ENCODE measurements at places on chromosomes 16 and 17.

GRCh38 chr16:22692034-22692433, 121.9 kb upstream of the HS3ST2 start:
- no peak for DNase-seq

- no peak for DNase-seq
These were observed 470 bp upstream of the CDK3 start for GRCh38 chr17:76000016-76000754.

- no peak for DNase-seq
These were observed 330.7 kb upstream of the ASIC2 start for GRCh38 chr17:33623841-33624240.

GRCh38 chr17:7912927-7913524, 3.1 kb downstream of the RNF227 start:
- DNase-seq: peak; percentile 92

DNA sequence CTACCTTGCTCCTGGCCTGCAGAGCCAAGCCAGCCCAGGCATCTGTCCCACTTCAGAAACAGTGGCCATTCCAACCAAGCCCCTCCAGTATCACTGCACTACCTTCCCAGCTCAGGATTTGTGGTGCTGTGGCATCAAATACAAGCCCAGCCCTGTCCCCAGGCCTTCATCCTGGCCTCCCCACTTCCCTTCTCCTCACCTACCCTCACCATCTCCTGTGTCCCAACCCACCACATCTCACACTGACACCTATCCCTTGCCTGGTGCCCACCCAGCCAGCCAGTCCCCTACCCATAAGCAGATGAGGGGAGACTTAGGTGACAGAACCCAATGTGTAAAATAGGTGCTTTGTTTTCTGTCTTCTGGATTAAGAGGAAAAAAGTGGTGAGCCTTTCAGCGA, 66.0 kb upstream of the CDH5 start:
- DNase-seq: no peak

GRCh38 chr16:70743791-70744190, 57.2 kb downstream of the VAC14 start:
- no peak for DNase-seq

- DNase-seq: no peak
These were observed 7.6 kb upstream of the C17orf107 start for GRCh38 chr17:4891411-4892410.

- no peak for DNase-seq
These were observed 47.8 kb downstream of the PITPNM3 start for GRCh38 chr17:6508519-6509030.

- no peak for DNase-seq
These were observed 47.6 kb downstream of the SEC14L1 start for GRCh38 chr17:77188084-77189066.

DNA sequence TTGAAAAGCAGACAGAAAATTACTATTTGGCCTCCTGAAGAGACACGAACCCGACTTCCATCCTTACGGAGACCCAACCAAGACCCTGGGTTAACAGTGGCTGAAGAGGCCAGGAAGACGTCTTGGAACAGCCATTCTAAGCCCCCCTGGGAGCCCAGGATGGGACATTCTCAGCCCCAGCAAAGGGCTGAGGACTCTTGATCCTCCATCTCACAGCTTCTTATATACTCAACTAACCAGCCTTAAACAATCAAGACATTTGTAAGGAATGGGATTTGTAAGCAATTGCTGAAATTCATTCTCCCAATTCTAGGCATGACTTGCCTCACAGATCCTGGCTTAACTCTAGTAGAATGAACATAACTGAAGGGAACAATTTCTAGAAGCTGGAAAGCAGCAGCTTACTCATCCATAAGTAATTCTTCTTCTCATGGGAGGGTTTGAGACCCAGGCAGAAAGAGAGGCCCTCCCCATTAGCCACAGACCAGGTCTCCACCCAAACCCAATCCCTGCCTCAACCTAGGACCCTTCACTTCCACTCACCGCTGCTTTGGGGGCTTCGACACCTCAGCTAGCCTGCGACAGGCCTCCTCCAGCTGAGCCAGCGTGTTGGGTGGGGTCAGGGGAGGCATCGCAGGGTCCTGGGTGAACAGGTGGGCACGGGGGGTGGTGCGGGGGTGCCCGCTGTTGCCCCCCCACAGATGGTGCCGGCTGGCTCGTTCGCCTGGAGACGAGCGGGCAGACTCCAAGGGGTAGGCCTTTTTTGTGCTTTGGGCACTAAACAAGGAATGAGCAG, 25.5 kb downstream of the AXIN2 start:
- DNase-seq: no peak

GRCh38 chr17:31448467-31449077, 57.1 kb downstream of the RAB11FIP4 start:
- no peak for DNase-seq

- no peak for DNase-seq
These were observed 10.2 kb downstream of the PIK3R5 start for GRCh38 chr17:8955021-8955959.

DNA sequence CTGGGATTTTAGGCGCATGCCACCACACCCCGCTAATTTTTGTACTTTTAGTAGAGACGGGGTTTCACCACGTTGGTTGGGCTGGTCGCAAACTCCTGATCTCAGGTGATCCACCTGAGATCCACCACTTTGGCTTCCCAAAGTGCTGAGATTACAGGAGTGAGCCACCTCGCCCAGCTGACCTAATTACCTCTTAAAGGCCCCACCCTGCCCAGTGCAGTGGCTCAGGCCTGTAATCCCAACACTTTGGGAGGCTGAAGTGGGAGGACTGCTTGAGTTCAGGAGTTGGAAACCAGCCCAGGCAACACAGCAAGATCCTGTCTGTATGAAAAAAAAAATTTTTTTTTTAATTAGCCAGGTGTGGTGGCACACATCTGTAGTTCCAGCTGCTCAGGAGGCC, 2.9 kb upstream of the COASY start:
- no peak for DNase-seq

GRCh38 chr17:30091121-30091670, 25.4 kb upstream of the NSRP1 start:
- no peak for DNase-seq

DNA sequence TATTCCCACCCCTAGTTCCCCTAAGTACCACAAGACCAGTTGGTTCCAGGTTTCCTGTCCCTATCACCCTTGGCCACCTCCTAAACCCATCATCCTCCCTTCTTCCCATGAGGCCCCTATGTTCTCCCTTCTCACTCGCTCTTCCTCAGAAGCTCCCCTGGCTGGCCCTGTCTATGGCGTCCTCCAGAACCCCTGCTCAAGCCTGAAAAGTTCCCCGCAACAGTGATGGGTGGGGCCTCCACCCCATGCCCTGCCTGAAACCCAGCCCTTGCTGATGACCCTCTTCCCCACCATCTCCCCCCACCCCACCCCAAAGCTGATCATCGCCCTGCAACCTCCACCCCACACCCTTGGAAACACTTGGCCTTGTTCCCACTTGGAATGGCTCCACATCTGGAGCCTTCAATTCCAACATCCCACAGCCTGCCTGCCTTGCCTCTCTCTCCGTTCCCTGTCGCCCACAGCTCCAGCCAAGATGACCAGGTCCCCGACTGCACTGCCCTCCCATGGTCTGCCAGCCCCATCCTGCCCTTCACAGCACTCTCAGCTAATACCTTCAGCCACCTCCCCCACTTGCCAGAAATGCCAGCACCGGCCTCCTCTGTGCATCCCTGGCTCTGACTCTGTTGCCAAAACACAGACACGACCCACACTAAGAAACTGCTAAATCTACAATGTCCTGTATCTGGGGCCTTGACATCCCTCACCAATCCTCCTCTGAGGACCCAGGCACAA, 10.5 kb downstream of the OSBPL7 start:
- DNase-seq: no peak

DNA sequence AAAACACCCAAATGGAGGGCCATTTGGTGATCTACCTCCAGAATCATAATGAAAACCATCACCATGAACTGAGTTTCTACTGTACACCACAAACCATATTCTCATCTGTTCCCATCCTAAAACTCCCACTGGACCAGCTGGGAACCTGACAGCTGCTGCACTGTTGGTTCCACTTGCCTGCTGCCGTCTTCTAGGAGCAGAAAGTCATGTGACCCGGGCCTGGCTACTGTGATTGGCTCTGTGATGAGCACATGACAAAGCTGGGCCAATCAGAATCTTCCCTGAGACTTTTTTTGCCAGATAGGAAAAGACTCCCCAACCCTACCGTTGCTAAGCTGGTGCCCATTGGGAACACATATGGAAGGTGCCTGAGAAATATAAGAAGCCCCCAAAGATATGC, 264.2 kb downstream of the MRTFB start:
- no peak for DNase-seq

DNA sequence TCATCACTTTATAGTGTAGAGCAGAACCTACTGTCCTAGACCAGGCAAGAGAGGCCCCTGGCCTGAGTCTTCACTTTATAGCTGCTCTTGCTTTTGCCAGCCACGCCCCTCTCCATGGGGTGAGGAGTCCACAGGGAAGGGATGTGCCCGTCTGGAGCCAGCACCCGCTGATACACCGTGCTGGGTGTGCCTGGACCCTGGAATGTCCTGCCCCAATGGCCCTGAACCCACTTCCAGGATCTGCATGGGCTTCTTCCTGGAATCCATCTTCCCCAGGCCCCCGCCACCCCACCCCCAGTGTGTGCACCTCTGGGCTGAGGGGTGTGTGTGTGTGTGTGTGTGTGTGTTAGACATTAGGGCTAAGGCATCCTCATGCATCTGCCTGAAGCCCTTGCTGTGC, 44.9 kb downstream of the MEOX1 start:
- DNase-seq: no peak

DNA sequence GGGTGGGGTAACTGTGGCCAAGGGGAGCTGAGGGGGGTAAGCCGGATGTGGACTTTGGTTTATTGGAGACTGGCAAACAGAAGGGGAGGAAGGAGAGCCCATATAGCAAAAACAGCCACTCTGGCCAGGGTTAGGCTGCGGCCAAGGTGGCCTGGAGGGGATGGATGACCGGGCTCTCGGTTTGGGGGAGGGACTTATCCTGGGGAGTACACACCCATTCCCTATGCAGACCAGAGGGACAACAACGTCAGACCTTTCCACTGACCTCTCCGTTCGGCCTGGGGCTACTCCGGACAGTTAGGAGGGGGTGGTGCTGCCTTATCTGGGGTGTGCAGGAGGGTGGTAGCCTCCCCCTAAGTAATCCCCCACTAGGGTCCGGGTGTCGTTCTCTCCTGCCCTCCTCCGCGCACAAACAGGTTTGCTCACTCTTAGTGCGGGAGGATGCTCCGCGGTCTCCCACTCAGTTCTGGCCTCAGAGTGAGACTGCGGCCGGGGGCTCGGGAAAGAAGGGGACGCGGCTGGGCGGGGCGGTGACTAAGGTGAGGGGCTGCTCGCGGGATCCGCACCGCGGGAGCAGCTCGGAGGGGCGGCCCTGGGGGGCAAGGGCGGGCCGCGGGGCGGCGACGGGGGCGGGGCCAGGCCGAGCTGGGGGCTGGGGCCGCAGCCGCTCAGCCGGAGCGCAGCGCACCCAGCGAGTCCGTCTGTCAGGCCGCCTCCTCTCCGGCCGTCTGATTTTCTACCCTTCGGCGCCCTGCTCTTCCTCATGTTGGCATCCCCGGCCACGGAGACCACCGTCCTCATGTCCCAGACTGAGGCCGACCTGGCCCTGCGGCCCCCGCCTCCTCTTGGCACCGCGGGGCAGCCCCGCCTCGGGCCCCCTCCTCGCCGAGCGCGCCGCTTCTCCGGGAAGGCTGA, at the start of gene WNK4:
Gene WNK4 (plus strand): TSS at position 675 of the 915 bp plus-strand sequence. CDS start 89 bp downstream, at position 764.
- no peak for DNase-seq

DNA sequence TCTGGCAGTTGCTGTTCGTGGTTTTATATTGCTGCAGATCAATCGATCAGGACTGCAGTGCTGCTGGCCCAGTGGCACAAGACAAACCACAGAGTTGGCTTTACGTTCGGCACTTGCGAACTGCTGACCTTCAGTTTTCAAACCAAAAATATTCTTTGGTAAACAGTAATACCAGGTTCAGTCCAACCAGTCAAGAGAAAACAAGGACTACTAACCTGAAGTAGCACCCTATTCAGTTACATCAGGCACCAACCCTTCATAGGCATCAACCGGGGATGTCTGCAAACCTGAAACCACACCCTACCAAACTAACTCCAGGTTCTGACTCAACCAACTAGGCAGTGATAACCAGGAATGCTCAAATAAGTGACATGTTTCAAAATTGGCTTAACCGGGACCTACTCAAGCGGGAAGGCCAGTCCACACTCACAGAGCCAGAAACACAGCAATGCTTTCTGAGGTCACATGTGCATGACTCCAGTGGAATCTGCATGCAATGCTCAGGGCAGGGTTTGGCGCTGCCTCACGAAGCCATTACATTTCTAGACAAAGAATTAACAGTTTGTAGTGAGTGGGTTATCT, 91.1 kb downstream of the SMG6 start:
- no peak for DNase-seq

- DNase-seq: peak; percentile 56
These were observed 2.5 kb upstream of the HS3ST6 start for GRCh38 chr16:1920727-1921171.

- DNase-seq: no peak
These were observed 20.4 kb downstream of the ZNF213 start for GRCh38 chr16:3155181-3155580.

All from RKO (cell line).